G401 (cell line): ENCODE measurements at places on chromosomes 5 and 9.

GRCh38 chr9:123290764-123291163, 22.4 kb upstream of the STRBP start:
- no peak for DNase-seq

- DNase-seq, result no peak
Measured at GRCh38 chr9:31776471-31776870, 608.0 kb upstream of the ACO1 start.

DNA sequence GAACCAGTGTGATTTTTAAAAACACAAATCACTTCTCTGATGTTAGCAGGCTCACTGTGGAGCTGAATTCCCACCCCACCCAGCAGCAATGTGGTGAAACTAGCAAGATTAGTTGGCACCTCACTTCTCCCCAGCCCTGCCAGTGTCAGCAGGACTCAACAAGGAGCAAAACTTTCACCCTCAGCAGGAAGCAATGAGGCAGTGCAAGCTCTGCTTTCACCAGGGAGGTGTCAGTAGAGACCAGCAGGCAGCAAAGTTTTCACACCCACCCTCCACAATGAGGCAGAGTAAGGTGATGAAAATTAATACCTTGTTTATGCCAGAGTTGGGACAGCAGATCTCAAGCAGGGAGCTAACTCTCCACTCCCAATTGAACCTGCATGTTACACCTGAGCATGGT, 565.0 kb downstream of the CETN3 start:
- DNase-seq, result no peak

- DNase-seq, result no peak
Measured at GRCh38 chr9:21362287-21362686, 5.6 kb downstream of the IFNA13 start.

DNA sequence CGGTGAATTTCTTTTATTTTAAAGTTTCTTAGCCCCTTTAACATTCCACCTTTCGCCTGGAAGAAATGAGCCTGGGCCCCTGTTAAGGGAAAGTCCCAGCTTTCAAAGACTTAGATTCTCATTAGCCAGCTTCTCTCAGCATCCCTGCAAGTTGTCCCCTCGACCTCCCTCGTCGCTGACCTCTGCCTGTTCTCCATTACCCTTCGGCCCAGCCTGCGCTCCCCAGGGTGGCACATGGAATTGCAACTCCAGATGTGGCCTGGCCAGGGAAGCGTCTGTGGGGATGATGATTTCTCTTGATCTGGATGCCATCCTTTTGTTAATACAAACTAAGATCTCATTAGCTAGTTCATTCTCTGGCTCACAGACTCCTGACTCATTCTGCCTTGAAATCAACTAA, 43.4 kb upstream of the FANCC start:
- DNase-seq, result no peak

DNA sequence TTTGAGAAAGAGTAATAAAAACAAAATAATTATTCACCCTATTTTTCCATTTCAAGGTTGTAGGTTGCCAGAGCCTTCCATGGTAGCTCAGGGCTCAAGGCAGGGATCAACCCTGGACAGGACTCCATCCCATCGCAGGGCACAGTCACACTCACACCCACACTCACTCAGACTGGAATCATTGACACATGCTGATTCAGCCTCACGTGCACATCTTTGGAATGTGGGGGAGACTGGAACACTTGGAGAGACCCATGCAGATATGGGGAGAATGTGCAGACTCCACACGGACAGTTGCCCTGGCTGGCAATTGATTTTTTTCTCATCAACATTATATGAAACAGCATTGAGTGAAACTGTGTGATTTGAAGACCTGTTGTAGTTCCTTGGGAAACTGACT, 234.1 kb downstream of the ADGRV1 start:
- DNase-seq, result no peak

GRCh38 chr9:128920381-128921058, at the start of gene PHYHD1:
TSS of gene PHYHD1 (plus strand) at chr9:128920982. CDS start at chr9:128922324, 1,342 bp downstream.
- peak; percentile 46 for DNase-seq

DNA sequence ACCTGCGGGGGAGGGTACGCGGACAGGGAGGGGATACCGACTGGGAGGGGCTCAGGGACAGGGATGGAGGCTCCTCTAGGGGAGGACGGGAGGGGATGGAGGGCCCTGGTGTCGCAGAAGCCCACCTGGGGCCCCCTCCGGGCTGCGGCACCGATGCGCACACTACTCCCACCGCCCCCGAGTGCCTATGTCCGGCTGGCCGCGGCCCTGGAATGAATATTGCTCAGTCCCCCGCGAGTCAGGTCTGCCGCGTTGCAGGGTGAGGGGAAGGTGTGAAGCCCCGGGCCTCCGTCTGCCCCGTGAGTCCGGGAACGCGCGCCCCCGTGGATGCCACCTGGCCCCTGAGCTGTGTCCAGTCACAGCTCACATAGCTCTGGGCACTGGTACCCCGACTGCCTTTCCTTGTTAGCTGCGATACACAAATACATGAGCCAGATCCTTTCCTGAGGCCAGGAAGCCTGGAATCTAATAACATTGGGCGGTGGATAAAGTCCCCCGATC, 44.5 kb upstream of the PRSS3 start:
- DNase-seq, result peak; percentile 70

- DNase-seq, result peak; percentile 83
Measured at GRCh38 chr9:135500525-135501260, at the start of gene MRPS2. TSS of gene MRPS2 (plus strand) at chr9:135500682. CDS start at chr9:135500711, 29 bp downstream.

- no peak for DNase-seq
Measured at GRCh38 chr5:181051841-181052671, 12.0 kb downstream of the BTNL9 start.

- peak; percentile 73 for DNase-seq
Measured at GRCh38 chr5:142969186-142969585, 199.0 kb downstream of the ARHGAP26 start.

- DNase-seq, result peak; percentile 47
Measured at GRCh38 chr9:21558615-21559401, 76.7 kb upstream of the IFNE start.

GRCh38 chr5:72697622-72698021, 118.8 kb upstream of the TNPO1 start:
- no peak for DNase-seq

DNA sequence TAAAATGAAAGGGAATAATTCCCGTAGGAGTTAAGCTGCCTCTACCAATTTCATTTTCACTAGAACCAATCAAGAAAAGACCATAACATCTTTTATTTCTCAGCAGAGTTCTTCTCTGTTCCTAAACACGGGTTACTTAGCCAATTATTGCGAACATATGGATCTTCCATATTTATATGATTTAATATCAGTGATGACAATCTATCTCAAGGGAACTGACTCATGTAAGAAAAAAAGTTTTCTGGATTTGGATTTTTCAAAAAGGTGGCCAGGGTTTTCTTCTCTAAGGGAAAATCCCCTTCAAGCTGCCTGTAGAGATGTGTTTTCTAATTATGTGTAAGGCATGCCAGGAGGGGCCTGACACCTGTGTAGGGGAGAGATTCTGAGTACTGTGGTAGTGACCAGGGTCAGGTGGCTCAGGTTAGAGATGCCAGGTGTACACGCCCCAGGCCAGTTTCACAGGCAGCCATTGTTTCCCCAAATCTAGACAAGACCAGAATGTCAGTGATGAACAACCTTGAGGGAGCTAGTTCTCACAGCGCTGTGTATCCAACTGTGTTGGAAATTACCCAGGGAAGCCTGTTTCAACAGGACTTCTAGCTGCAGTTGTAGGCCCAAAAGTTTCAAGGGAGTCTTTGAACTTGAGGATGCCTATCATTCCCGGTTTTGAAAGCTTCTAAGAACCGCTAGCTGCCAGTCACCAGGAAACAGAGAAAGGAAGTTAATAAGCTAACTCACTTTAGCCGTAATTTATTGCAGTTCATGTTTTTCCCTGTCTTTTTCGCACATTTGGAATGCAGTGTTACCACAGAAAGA, 572.5 kb upstream of the RGMB start:
- no peak for DNase-seq
